Left lung (tissue), 14 donors: ENCODE measurements at places on chromosomes 2 and 18.

- no peak for DNase-seq
Measured at GRCh38 chr18:62784338-62784965, 69.1 kb downstream of the PHLPP1 start.

DNA sequence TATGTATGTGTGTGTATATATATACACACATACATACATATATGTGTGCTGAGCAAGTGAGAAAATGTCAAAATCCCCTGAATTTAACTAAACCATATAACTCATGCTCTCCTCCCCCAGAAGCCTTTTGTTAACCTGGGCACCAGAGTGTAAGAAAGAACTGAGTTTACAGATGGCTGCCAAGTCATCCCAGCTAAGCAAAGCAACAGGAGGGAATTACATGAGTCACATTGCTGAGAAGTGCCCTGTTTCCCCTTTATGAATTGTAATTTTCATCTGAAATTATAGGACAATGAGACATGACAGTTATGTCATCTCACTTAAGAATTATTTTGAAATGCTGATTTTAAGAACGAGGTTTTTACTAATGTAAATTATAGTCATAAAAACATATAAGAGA is 29.9 kb downstream of the SCN7A start:
- DNase-seq, result no peak

DNA sequence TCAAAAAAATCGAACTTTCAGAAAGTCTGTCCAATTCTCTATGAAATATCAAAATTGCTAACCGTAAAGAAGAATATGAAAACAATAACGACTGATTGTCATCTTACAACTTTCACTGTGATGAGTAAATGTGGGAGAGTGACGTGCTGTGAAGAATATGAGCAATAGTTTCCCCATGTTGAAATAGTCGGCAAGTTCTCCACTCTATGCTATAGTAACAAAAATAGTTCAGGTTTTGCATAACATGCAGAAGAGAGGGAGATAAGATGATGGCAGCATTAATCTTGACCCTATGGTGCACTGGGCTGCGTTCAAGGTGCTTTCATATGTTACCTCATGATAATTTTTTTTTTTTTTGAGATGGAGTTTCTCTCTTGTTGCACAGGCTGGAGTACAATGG is 196.8 kb upstream of the CYRIA start:
- DNase-seq, result no peak

DNA sequence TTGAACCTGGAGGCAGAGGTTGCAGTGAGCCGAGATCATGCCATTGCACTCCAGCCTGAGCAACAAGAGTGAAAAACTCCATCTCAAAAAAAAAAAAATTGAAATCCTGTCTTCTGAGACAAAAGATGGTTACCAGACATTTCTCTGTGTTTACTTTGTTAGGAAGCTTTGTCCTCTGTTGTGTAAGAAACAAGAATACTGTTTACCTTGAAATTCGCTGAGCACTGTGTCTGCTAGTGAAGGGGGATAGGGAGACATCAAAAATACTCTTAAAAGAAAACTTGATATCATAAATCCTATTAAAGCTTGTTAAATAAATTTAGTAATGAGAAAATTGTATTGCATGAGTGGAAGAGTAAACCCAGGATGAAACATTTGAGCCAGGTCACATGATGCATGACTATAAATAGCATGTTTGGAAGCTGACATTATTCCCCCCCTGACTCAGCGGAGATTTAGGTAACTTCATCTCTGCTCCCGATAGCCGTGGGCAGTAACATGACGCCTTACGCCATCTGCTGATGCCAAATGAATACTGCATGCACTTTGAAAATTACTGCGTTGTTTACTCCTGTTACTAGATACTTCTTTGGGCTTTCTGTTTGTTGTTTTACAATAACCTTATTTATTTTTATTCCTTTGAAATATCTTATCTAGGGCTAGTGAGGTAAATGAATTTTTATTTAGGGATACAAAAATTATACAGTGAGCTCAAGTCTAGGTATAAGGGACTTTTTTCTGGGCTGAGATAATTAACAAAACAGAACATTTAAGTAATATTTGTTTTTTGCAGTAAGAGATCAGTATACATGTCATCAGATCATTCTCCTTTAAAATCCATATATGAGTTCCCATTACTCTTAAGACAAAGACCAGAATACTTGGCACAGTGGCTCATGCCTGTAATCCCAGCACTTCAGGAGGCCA is 134.9 kb downstream of the MAP3K20 start:
- peak; percentile 54 for DNase-seq

- no peak for DNase-seq
Measured at GRCh38 chr2:212926940-212927339, 224.5 kb downstream of the IKZF2 start.

- no peak for DNase-seq
Measured at GRCh38 chr2:197952540-197953202, 148.3 kb downstream of the PLCL1 start.

DNA sequence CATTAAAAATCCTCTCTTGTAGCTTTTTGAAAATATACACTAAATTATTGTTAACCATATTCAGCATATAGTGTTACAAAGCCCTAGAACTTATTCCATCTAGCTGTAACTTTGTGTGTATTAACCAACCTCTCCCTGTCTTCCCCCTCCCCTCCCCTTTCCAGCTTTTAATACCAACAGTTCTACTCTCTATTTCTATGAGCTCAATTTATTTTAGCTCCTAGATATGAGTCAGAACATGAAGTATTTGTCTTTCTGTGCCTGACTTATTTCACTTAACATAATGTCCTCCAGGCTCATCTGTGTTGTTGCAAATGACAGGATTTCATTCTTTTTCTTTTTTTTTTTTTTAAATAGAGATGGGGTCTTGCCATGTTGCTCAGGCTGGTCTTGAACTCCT is 45.1 kb downstream of the GPD2 start:
- no peak for DNase-seq

- DNase-seq, result no peak
Measured at GRCh38 chr18:79765491-79766245, 32.1 kb upstream of the KCNG2 start.

DNA sequence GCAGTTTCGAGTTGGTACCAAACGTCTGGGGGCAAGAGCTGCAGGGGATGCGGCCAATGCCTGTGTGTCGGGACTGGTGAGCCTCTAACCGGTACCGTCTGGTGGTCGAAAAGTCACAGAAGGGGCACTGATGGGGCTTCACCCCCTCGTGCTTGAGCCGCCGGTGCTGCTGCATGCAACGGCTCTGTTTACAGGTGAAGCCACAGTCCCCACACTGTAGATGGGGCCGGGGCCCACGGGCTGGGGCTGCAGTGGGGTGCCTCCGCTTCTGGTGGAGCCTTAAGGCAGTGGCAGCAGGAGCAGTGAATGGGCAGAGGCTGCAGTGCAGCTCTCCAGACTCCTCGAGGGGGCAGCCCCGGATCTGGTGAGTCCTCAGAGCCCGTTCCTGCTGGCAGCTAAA is 16.6 kb downstream of the ZNF142 start:
- no peak for DNase-seq

GRCh38 chr18:40613721-40614120 is 1341.3 kb upstream of the PIK3C3 start:
- DNase-seq, result no peak

DNA sequence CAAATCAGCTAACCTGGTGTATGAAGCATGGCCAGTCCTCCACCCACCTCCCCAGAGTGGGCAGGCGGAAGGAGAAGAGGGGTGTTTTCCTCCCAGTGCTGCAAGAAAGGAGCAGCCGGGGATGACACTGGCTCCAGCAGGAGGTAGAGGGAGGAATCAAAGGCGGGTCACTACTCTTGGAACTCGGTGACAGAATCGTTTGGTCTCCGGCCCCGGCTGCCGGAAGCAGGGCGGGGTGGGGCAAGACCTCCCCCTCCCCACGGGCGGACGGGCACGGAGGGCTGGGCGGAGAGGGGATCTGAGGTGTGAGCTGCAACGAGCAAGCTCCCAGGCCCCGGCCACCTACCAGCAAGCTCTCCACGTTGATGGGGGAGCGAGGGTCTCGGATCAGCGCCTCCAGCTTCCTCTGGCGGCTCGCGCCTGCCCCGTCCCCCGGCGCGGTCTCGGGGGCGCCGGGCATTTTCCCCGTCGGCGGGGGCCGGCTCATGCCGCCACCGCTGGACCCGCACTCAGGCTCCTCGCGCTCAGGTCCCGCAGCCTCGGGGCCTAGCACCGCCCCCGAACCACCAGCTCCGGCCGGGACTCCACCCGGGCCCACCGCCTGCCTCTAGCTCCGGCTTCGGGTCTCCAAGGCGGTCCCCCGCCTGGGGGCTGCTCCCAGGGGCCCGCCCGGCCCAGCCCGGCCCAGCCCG is 640 bp downstream of the ROCK2 start:
- peak; percentile 41 for DNase-seq

- no peak for DNase-seq
Measured at GRCh38 chr2:75605770-75606529, 40.6 kb upstream of the MRPL19 start.

DNA sequence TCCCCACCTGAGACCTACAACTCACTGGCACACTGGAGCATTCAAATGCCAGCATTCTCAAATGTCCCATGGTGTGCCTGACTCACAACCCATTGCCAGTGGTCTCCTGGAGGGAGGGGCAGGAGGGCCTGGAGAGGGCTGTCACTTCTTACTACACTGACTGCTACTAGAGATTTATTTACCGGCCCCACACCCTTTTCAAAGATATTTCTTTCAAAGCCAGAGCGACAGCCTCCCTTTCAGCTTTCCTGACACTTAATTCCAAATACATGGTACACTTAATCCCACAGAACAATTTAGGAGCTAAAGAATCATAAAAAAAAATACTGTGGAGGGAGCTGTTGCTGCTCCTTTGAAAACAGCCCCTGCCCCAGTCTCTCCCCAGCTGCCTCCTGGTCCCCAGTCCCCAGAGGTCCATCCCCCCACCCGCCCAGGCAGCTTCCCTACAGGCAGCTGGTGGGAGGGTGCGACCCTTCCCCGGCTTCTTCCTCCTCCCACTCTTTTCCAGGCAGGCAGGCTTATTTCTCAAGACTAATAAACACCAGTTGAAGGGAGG is 129.1 kb upstream of the SMAD2 start:
- no peak for DNase-seq

- DNase-seq, result no peak
Measured at GRCh38 chr18:59701272-59701671, 4.0 kb upstream of the CCBE1 start.

- peak; percentile 95 for DNase-seq
Measured at GRCh38 chr2:71807581-71808451, 339.8 kb downstream of the CYP26B1 start.

- peak; percentile 80 for DNase-seq
Measured at GRCh38 chr2:237341872-237342271, 72.1 kb downstream of the COL6A3 start.

DNA sequence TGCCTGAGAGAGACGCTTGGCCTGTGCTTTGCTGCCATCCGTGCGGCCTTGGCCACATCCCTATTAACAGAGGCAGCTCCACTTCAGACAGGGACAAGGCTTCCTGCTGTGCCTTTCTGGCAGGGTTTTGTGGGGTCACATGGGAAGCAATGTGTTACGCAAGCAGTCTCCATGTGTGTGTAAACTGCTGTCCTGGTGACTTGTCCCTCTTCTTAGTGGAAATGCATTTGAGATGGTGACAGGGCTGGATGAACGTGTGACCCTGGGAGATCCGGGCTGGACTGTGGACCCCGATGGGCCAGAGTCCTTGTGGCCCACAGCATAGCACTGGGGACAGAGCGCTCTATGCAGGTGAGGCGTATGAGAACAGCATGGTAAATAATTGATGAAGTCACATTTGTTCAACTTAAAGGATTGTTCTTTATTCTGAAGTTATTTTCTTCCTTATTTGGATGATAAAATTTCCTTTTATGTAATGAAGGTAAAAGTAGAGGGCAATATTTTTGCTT is 23.2 kb downstream of the ASB1 start:
- DNase-seq, result no peak

DNA sequence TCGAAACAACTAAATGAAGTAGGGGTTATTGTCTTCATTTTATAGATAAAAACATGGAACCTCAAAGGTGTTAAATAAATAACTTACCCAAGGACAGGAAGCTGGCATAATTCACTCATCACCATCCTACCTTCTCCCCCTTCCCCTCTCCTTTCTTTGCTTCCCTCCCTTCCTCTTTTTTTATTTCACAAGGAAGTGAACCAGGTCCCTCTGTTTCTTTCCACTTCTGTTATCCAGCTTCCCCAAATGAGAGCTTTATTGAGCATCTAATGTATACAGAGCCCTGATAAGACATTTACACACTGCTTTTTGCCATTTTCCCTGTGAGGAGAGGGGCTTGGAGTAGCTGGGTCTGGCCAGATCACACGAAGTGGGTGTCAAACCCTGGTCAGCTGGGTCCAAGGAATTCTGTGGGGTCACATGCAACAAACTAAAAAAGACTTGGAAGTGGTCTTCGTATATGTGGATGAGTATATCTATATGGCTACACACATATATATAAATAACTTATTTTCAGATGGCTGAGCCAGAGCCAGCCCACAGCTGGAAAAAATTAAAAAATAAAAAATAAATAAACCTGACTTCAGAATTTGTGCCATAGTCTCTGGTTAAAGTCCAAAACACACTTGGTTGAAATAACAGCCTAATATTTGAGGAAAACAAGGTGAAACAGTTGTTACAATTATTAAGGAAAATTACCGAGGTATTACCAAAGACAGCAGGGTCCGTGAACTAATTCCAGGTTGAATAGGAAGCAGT is 49.3 kb upstream of the FOSL2 start:
- DNase-seq, result no peak

DNA sequence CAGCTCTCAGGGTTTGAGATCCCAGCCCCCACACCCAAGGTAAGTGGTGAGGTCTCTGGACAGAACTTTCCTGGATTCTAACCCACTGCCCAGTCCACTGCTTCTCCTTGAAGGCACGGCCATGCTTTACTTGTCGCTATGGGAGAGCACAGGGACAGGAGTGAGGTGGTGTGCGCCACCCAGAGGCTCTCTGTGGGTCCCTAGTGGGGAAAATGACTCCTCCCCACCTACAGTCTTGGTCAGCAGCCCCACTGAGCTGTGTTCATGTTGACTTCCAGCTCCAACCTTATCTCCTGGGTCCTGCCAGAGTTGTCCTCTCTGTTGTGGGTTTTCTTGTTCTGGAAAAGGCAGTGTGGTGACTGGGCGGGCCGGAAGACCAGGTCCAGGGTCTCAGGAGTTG is 11.1 kb downstream of the TET3 start:
- DNase-seq, result no peak

DNA sequence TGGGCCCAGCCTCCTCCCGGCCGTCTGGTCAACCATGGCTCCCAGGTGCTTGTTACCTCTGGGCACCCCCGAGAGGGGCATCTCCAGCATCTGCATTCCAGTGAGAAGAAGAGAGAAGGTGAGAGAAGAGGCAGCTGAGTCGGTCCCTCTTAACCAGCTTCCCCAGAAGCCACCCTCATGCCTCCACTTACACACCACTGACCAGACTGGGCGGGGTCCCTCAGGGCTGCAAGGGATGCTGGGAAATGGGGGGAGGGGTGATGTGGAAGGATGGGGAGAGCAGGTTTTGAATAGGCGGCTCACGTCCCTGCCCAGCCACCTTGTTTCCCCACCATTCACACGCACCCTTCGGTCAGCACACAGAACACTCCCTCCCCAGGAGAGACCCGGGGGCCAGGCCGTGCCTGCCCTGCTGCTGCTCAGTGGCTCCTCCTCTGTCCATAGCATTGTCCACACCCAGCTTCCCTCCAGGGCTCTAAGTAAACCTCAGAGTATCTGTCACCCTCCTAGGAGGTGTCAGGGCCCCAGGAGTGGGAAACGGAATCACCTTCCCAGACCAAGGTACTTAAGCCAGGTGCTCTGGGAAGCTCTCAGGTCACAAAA is 34.7 kb downstream of the GBX2 start:
- DNase-seq, result no peak

GRCh38 chr2:190742431-190742830 is 93.5 kb downstream of the NAB1 start:
- DNase-seq, result no peak
